ENCODE measurements at places on chromosomes 2 and 18.

- DNase-seq: no peak
Measured at GRCh38 chr2:222827417-222827816, 33.4 kb upstream of the ACSL3 start.

DNA sequence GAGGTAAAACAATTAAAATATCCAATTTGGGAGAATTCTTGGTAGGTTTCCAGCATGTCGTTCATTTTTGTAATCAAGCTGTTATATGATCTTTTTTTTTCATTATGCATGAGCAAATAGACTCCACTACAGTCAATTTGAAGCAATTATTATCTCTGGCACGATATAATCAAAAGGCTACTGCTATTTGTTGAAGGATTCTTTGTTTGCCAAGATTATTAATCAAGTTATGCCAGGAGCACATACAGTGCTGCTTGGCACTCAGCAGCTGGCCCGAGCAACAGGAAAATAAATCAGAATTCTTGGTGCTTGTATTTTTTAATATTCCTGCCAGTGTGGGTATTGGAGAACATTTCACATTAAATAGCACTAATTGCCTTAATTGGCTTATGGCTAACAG is 279.5 kb downstream of the RND3 start:
- no peak for DNase-seq

GRCh38 chr2:84962917-84963316 is 8.0 kb upstream of the KCMF1 start:
- DNase-seq: no peak

GRCh38 chr2:160402997-160403979 is 90.3 kb downstream of the RBMS1 start:
- DNase-seq: no peak

DNA sequence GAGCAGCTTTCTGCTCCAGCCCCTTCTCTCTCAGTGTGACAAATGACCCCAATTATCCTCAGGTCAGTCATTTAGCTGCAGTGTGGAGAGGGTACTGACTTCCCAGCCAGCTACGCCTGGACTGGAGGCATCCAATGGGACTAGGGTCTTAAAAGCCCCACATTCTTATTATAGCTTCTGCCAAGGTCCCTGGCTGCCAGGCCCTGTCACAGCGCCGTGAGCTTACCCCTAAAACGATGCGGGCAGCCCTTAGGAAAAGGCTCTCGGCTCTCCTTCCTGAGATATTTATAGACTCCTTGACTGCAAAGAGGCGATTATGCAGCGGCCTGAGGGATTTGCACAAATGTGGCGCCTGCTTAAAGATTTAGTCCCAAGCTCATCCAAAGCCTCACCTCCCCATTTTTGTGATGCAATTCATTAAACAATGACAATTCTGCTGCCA is 69.2 kb upstream of the EDAR start:
- DNase-seq: no peak

DNA sequence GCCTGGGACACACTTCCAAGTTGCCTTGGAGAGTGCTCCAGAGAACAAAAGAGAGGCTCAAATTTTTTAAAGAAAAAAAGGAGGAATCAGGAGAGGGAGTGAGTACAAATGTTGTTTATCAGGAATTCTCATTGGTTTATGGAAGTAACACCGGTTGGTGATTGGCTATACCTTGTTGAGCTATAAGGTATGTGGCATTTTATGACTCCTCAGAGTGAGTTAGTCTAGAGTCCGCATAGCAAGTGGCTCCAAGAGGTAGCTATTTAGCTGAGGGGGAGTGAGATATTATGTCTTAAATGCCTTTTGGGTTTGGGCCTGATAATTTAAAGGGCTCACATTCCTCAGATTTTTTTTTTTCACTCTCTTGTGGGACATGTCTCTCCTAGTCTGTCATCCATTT is 85.7 kb downstream of the ARHGEF4 start:
- DNase-seq: no peak

GRCh38 chr2:186518945-186519344 is 32.9 kb downstream of the ZC3H15 start:
- no peak for DNase-seq

DNA sequence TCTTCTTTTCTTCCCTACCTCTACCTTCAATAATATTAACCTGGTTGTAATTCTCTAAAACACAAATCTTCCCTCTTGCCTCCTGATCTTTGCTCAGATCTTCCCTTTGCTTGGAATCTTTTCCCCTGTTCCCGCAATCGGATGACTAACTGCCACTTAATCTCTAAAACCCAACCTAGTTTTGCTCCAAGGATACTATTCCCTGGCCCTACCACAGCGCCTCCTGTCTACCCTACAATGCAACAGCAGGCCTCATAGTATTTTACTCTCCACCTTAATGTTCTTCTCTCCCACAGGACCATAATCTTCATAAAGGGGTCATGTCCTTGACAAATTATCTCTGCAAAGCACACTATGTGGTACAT is 246.8 kb upstream of the TNP1 start:
- no peak for DNase-seq

Measured in T-helper 2 cell (primary cell).